ENCODE measurements at places on chromosomes 11 and 22.

GRCh38 chr22:30027169-30027568 is 53.1 kb upstream of the HORMAD2 start:
- DNase-seq = no peak

DNA sequence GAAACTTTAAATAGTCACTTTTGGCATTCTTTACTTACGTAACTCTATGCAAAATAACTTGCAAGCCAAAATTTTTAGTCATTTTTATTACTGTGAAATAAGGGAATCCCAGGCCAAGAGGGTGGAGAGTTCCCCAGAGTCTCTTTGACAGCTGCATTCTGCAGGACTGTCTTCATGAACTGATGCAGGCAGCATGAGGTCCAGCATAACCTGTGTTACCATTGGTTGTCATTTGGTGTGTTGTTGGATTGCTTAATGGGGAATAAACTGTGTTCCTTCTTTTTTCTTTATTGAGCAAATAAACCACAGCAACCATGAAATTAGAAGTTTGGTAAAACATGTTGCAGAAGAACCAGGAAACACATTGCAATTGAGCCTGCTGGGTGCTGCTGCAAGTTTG is 24.6 kb downstream of the MMP27 start:
- no peak for DNase-seq

DNA sequence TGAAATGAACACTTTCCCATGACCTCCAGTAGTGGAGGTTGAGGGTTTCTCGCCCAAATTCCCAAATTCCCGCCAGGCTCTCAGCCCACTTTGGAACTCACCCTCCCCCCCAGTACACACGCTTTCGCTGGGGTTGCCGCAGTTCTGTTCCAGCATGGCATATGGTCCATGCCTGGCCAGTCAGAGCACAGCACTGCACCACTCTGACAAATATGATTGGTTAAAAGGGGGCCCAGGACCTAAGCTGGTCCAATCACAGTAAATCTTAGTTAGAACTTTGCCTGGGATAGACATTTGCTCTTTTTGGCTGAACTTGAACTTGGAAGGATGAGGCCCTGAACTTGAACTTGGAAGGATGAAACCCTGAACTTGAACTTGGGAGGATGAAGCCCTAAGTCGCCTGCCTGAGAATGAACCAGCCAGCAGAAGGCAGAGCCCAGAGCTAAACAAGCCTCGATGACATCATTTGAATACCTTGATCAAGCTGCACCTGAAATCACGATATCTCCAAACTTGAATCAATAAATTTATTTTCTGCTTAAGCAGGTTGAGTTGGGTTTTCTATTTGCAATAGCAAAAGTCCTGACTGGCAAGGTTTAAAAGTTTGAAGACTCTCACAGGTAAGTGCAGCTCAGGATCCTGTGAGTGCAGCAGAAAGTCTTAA is 12.6 kb upstream of the SSTR3 start:
- no peak for DNase-seq

DNA sequence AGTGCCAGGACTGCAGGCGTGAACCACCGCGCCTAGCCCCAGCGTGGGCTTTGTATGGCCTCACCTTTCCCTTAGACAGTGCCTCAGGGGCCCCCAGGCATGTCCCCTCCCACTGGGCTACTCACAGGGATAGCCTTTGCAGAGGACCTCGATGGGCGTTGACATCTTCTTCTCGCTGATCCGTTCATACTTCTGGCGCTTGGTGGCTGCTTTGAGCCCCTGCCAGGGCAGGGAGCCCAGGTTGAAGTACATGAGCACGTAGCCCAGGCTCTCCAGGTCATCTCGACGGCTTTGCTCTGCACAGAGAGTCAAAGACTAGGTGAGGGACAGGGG is 17.5 kb downstream of the CSNK1E start:
- DNase-seq = no peak

DNA sequence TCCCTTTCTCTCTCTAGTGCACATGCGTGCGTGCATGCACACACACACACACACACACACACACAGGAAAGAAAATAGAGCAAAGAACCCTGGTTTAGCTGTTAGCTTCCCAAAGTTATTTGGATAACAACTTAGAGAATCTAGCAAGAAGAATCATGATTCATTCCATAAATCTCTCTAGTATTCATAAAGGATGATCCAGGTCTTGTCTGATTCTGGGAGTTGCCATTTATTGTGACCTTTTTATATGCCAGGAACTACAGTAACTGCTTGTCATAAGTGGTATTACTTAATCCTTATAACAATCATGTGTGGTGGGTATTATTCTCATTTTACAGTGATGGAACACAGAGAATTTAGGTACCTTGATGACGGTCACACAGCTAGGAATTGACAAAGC is 141.5 kb upstream of the MTMR2 start:
- DNase-seq = no peak

Data from HTR-8/SVneo (cell line).